ENCODE measurements at places on chromosomes 7 and 10.

DNA sequence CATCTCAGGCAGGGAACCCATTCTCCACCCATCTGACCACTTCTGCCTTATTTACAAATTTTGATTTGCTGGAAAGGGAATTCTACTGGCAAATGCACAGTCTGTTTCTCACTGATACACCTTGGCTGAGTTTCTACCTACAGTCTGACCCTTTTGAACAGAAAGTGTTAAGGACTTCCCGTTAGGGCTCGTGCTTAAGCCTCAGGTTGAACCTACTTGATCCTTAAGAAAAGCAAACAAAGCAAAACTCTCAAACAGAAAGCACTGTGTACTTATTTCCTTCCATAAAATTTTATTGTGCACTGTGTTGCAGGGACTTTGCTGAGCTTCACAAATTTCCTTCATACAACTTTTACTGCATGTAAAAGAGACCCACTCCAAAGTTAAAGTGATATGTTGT lies 367.8 kb downstream of the NRG3 start:
- DNase-seq, result no peak

GRCh38 chr10:125231813-125232475 lies 71.6 kb upstream of the CTBP2 start:
- no peak for DNase-seq

GRCh38 chr7:152959610-152960009 lies 200.1 kb downstream of the ACTR3B start:
- DNase-seq, result no peak

- DNase-seq, result no peak
Measured at GRCh38 chr10:113562069-113562468, 9.2 kb downstream of the HABP2 start.

DNA sequence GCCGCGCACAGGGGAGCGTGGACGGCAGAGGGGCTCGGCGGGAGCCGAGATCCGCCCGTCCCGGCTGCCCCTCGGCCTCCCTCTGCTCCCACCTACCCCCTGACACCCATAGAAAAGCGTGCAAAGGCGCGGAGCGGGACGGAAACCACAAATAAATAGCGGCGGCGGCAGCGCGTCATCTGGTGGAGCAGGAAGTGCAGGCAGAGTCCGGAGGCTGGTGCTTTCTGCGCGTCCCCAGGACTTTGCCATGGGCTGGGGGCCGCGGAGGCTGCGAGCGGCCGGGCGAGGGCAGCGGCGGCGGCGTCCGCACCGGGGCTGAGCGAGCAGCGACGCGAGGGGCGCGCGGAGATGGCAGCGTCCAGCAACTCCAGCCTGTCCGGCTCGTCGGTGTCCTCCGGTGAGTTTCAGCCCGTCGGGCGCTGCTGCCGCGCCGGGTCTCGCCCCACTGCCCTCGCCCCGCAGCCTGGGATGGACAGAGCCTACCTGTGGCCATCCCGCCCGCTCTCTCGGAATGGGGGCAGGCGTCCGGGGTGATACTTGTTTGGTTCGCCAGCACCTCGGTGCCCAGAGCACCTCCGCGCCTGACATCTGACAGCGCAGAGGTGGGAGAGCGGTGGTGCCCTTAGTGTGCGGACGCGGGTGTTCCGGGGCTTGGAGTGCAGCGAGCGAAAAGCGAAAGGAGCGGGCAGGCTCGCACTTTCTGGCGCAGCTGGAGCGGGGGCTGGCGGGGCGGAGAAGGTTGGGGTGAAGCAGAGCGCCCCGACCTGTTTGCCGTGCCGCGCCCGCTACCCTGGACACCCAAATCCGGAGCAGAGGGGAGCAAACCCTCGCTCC lies at the start of gene CHN2:
CHN2 (plus strand) TSS at position 182 of the 834 bp plus-strand sequence.
- peak; percentile 21 for DNase-seq

DNA sequence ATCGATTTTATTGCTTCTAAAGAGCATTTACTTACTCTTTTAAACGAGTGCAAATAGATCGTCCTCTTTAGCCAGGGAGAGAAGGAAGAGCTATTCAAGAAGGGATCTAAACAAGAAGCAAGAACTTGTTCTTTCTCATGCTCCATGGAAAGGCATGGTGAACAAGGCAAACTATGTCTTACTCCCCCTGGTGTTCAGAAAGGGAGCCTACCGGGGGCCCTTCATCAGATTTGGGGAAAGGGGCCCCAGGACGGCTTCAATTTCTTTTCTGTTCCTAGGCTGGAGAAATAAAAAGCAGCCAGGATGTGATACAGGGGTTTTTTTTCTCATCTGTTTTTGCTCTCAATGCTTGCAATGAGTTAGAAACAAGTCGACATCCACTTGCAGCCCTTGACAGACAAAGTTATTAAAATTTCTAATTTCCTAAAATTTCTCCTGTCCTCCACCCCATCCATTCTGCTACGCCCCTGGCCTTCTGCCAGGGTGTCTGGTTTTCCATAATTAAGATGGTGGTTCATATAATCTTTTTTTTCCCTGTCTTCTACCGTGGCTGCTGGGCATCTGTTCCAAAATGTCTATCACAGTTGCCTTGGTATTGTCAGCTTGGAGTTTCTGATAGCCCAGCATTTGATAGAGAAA lies 214.4 kb downstream of the CREB5 start:
- peak; percentile 37 for DNase-seq

DNA sequence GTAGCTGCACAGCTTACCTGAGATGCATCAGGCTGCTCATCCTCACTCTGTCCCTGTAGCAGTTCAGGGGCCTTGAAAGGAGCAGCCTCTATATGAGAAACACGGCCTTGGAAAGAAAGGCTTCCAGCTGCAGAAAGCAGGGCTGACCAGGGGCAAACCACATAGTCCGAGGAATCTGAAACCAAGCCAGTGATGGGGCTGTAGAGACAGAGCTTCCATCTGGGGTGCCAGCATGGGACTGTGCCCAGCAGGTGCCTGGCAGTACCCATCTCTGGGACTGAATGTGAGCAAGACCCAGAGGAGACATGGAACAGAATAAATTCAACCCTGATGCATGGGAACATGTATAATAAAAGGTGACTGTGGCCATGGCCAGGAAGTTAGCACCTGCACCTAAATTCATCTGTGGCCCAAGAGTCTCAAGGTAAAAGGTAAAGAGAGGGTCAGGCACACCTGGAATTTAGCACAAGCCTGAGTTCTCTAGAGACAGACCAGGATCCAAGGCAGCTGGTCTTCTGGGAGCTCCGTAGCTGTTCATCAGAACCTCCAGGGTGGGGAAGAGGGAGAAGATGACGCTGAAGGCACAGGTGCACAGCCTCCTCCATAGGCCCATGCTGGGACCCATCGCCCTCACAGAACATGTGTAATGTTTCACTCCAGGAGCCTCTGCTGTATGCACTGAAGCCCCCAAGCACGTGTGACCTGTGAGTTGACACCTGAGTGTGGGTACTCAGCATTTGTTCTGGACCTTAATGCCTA lies 25.3 kb downstream of the FRMPD2 start:
- DNase-seq, result peak; percentile 2

DNA sequence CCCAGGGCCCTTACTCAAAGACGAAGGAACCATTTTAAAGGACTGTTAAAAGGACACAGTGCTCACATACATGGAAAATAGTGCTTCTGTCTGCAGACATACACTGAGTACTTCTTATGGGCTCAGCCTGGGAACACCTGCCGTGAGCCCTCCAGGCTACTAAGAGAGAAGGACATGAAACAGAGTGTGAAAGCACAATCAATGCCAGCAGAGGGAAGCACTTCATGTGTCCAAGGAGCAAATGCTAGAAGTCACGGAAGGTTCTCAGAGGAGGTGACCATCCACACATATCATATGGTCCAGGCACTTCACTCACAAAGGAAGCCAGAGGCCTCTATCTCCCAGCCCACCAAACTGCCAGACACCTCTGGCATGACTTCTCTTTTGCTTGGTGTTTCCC lies 15.5 kb downstream of the ELMO1 start:
- DNase-seq, result no peak

All from GM10248 (cell line).